ENCODE measurements at places on chromosomes 4 and X.

GRCh38 chr4:21544415-21544814, 404.2 kb downstream of the KCNIP4 start:
- H3K27me3 ChIP-seq: no peaks in the 10 kb centered on the region
- DNase-seq: no peak
- no peaks in the 10 kb centered on the region for H3K36me3 ChIP-seq

DNA sequence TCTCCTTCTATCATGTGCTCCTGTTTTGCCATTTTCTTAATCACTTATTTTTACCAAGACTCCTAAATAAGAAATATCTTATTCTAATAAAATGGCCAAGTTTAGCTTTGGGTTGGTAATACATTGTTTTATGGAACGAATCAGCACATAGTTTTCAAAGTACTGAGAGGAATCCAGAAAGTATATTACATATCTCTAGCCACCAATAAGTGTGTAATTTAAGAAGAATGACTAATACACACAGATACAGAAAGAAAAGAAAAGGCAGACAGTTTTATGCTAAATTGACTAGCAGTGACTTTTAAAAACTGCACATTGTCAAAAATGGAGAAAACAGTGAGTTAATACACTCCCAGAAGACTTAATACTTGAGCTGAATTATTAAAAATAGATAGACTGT, 167.0 kb upstream of the IL15 start:
- no peak for DNase-seq
- H3K36me3 ChIP-seq: no peaks in the 10 kb centered on the region
- H3K27ac ChIP-seq: no peak overlapping the region

DNA sequence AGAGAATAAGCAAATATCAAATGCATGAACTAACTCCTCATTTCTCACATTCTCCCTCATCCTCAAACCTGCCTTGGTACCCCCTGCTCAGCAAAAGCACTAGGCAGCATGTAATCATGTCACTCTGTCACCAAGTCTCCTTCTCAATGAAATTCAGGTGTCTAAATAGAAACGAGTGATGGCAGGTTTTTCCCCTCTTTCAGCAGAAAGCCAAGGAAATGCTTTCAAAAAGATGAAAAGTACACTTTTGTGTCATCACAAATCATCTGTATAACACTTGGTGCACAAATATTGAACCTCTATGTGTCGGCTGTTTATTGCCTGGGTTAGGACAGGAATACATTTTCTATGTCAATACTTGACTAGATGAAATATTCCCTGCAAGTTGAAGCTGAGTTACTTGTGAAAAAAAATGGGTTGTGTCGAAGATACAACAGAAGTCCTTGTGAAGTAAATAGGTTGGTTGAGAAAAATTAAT, 285.1 kb upstream of the MAGEB18 start:
- H3K4me3 ChIP-seq: no peak overlapping the region
- H3K27ac ChIP-seq: no peak overlapping the region
- H3K4me1 ChIP-seq: no peaks in the 10 kb centered on the region

DNA sequence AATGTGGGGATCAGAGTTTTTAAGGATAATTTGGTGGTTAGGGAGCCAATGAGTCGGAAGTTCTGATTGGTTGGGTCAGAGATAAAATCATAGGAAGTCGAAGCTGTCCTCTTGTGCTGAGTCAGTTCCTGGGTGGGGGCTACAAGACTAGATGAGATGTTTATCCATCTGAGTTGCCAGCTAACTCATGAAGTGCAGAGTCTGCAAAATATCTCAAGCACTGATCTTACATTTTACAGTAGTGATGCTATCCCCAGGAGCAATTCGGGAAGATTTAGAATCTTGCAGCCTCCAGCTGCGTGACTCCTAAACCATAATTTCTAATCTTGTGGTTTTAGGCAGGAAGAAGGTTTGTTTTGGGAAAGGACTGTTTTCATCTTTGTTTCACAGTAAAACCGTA, 565.8 kb upstream of the SPANXN1 start:
- no peaks in the 10 kb centered on the region for H3K4me1 ChIP-seq
- no peak overlapping the region for H3K4me3 ChIP-seq
- no peaks in the 10 kb centered on the region for H3K36me3 ChIP-seq
- H3K27ac ChIP-seq: no peak overlapping the region
- DNase-seq: no peak
- no peaks in the 10 kb centered on the region for H3K27me3 ChIP-seq

GRCh38 chr4:180099957-180100356, 2143.2 kb upstream of the TENM3 start:
- H3K36me3 ChIP-seq: no peaks in the 10 kb centered on the region
- H3K4me3 ChIP-seq: no peak overlapping the region
- no peak for DNase-seq

GRCh38 chrX:135185795-135186443, 14.7 kb upstream of the CT55 start:
- H3K27me3 ChIP-seq: peaks cover 36% of the 10 kb centered on the region
- no peaks in the 10 kb centered on the region for H3K36me3 ChIP-seq
- H3K27ac ChIP-seq: no peak overlapping the region
- DNase-seq: peak; percentile 4
- no peaks in the 10 kb centered on the region for H3K4me1 ChIP-seq

DNA sequence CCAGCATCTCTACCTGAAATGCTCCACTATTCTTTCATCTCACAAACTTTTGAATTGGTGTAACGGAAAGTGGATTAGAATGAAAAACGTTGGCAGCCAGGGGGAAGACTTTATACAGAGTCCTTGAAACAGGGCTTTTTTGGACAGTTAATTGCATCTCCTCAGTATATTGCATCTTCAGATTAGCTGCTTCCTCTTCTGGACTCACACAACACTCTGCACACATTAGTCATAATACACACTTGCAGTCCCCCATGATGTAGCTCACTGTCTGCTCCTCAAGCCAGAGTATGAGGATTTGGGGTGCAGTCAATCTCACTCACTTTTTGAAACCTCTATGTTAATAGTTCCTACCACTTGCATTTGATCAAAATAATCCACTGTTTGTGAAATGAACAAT, 101.0 kb downstream of the ADGRA3 start:
- DNase-seq: no peak
- peak overlapping the region; percentile 29 for H3K27ac ChIP-seq
- no peaks in the 10 kb centered on the region for H3K27me3 ChIP-seq
- H3K36me3 ChIP-seq: peaks cover 14% of the 10 kb centered on the region
- H3K4me3 ChIP-seq: no peak overlapping the region

- no peaks in the 10 kb centered on the region for H3K4me1 ChIP-seq
- H3K27ac ChIP-seq: no peak overlapping the region
- H3K4me3 ChIP-seq: no peak overlapping the region
- H3K36me3 ChIP-seq: no peaks in the 10 kb centered on the region
- DNase-seq: no peak
- H3K27me3 ChIP-seq: peaks cover 10% of the 10 kb centered on the region
These were observed 26.7 kb downstream of the PJA1 start for GRCh38 chrX:69138512-69138911.

DNA sequence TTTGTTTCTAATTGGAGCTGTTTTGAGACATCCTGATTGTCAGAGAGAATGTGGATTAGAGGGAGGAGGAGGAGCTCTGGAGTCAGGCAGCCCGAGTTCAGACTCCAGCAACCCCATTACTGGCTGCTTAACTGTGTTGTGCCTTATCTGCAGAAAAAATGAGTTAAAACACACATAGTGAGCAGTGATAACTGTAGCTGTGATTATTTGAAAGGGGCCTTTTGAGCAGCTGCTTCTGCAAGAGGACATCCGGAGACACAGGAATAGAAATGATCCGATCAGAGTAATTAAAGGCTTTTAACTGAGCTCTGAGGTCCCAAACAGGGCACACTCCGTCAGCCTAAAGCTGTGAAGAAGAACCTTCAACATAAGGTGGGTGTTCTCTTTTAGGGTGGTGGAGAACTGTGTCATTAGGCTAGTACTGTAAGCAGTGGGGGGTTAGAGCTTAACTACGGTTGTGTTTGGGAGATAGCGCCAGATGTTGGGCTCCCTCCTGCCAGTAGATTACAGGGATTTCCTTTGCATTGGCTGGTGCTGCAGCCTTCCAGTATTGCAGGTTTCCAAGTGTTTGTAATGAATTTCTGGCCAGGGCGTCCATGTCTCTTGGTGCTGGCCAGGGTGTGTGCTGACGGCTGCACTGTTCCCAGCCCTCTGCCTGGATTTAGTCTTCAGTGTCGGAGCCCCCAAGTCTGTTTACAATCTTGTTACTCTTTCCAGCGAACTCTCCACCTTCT, 24.3 kb downstream of the ADD1 start:
- peaks cover 35% of the 10 kb centered on the region for H3K4me1 ChIP-seq
- peak overlapping the region; percentile 0 for H3K27ac ChIP-seq
- DNase-seq: no peak
- H3K27me3 ChIP-seq: no peaks in the 10 kb centered on the region
- no peak overlapping the region for H3K4me3 ChIP-seq

- peaks cover 22% of the 10 kb centered on the region for H3K4me1 ChIP-seq
- no peak overlapping the region for H3K4me3 ChIP-seq
- H3K36me3 ChIP-seq: peaks cover 2% of the 10 kb centered on the region
- no peak for DNase-seq
These were observed 4.8 kb upstream of the SH3BP2 start for GRCh38 chr4:2788101-2788500.

DNA sequence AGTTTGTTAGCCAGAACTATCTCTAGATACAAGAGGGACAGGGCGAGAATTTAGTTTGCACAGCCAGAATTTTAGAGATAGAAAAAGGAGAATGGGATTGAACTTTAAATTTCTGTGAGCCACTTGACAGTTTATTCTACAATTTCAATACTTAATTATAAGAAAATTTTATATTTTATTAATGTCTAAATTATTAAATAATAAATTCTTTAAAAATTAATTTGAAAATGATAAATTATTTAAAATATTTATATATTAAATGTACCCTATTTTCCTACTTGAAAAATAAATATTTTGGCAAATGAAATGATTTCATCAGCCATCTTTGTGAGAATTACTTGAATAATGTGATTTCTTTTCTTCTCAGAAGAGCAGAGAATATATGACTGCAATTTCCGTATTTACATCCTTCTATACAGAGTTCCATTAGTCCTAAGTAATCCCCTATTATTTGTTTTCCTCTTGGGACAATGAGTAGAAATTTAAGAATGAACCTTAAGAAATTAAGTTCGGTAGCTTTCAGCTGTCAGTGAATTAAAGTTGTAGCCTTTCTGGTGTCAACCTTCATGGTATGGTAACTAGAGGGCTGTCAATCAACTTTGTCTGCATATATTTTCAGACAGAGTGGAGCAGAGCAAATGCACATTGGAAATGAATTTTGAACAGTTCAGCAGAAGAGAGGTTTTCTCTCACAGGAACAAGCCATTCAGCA, 763.9 kb downstream of the PCDH18 start:
- H3K4me3 ChIP-seq: no peak overlapping the region
- H3K27me3 ChIP-seq: no peaks in the 10 kb centered on the region
- H3K4me1 ChIP-seq: no peaks in the 10 kb centered on the region
- no peak overlapping the region for H3K27ac ChIP-seq
- no peak for DNase-seq

GRCh38 chr4:7876201-7876875, 63.3 kb downstream of the AFAP1 start:
- H3K4me3 ChIP-seq: peak overlapping the region; percentile 65
- no peaks in the 10 kb centered on the region for H3K27me3 ChIP-seq
- no peak for DNase-seq
- peaks cover 37% of the 10 kb centered on the region for H3K4me1 ChIP-seq

- H3K4me1 ChIP-seq: peaks cover 19% of the 10 kb centered on the region
- H3K27me3 ChIP-seq: no peaks in the 10 kb centered on the region
- no peak overlapping the region for H3K27ac ChIP-seq
- H3K4me3 ChIP-seq: no peak overlapping the region
- no peak for DNase-seq
- peaks cover 43% of the 10 kb centered on the region for H3K36me3 ChIP-seq
These were observed 72.2 kb downstream of the CCKAR start for GRCh38 chr4:26418107-26418506.

- no peak overlapping the region for H3K4me3 ChIP-seq
- H3K36me3 ChIP-seq: peaks cover 11% of the 10 kb centered on the region
- H3K27ac ChIP-seq: no peak overlapping the region
- H3K4me1 ChIP-seq: peaks cover 9% of the 10 kb centered on the region
These were observed 104.4 kb downstream of the STIM2 start for GRCh38 chr4:26964994-26965393.

GRCh38 chrX:101057093-101057714, 5.3 kb upstream of the TRMT2B start:
- H3K4me3 ChIP-seq: peak overlapping the region; percentile 14
- peaks cover 3% of the 10 kb centered on the region for H3K36me3 ChIP-seq
- H3K27me3 ChIP-seq: no peaks in the 10 kb centered on the region

DNA sequence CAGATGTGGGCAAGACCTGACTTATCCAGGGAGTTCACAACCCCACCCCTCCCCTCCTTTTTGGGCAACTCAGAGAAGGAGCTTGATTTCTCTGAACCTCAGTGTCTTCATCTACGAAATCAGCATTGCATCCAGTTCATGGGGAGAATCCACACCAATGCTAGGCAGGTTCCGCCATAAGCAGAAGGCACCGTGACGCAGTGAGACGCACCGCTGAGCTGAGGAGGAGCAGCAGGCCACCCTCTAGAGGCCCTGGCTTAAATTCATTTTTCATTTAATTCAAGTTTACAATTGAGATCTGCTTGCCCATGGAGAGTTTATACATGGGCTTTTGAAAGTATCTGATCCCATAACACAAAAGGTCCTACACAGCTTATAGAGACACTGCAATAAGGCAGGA, 55.7 kb downstream of the CPZ start:
- no peak overlapping the region for H3K4me3 ChIP-seq
- no peak overlapping the region for H3K27ac ChIP-seq
- H3K36me3 ChIP-seq: no peaks in the 10 kb centered on the region
- no peak for DNase-seq

- H3K27ac ChIP-seq: no peak overlapping the region
- no peaks in the 10 kb centered on the region for H3K27me3 ChIP-seq
- peaks cover 34% of the 10 kb centered on the region for H3K36me3 ChIP-seq
- DNase-seq: no peak
- peaks cover 25% of the 10 kb centered on the region for H3K4me1 ChIP-seq
- H3K4me3 ChIP-seq: no peak overlapping the region
These were observed 550.0 kb upstream of the DIPK2B start for GRCh38 chrX:45750639-45751038.

- peaks cover 5% of the 10 kb centered on the region for H3K4me1 ChIP-seq
- H3K36me3 ChIP-seq: no peaks in the 10 kb centered on the region
- H3K27ac ChIP-seq: no peak overlapping the region
- H3K27me3 ChIP-seq: no peaks in the 10 kb centered on the region
- no peak overlapping the region for H3K4me3 ChIP-seq
These were observed 18.7 kb upstream of the IL2 start for GRCh38 chr4:122475233-122475632.

- no peak for DNase-seq
- H3K27me3 ChIP-seq: no peaks in the 10 kb centered on the region
- H3K4me3 ChIP-seq: no peak overlapping the region
- no peaks in the 10 kb centered on the region for H3K4me1 ChIP-seq
These were observed 31.0 kb upstream of the FAT4 start for GRCh38 chr4:125283707-125284279.

DNA sequence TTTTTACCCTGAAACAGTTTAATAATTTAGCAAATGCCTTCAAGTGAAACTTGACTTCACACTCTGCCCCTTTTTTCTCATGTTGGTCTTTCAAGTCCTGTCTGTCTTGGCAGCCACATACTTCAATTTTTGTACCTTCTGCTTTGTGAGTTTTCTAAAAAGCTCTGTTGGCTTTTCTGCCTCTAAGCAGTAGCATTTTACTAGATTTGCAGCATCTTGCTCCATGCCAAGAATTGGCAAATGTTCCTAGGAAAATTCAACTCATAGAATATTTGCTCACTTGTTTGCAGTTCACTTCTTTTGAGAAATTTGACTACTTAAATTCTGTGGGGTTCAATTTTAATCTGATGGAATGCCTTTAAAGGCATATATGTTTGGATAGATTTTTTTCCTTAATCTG, 59.2 kb downstream of the FAM47A start:
- no peaks in the 10 kb centered on the region for H3K36me3 ChIP-seq
- no peak overlapping the region for H3K27ac ChIP-seq
- no peak overlapping the region for H3K4me3 ChIP-seq

GRCh38 chr4:40227284-40227683, 30.5 kb downstream of the RHOH start:
- no peaks in the 10 kb centered on the region for H3K27me3 ChIP-seq
- DNase-seq: peak; percentile 83
- peak overlapping the region; percentile 79 for H3K4me3 ChIP-seq
- peaks cover 75% of the 10 kb centered on the region for H3K36me3 ChIP-seq
